ENCODE measurements at places on chromosomes 5 and 9. TPM values are rescaled to one million over a fixed set of nuclear protein-coding genes. Genes with fewer than 3 reads are reported as not detected.

DNA sequence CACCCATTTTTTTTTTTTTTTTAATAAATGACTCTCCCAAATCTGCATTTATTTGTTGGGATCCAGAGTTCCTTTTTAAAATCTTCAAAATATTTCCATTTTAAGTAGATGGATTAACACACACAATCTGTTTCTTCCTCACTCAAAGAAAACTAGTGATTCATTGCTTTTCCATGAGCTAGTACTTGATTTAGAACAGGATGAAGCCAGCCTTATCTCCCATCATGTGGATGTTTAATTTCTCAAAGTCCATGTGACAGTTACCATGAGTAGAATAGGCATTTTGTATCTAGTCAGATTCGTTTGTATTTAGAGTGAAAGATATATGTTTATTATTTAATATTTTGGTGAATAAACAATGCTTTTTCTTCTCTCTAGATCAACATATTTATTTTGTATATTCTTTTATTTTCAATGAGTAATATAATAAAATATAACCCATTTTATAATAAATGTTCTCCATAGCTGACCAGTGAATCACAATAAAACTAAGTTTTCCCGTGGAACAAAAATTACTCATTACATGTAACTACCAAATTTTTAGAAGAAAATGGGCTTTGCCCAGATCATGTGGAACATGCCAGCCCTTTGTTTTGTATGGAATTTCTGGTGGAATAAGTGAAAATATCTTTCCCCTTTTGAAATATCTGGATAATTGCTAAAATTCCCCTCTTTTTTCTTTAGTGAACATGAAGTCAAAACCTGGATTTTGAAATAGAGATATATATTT lies 54.9 kb upstream of the RPS23 start:
- DNase-seq, result no peak
- no peaks in the 10 kb centered on the region for H3K36me3 ChIP-seq
- no peak overlapping the region for H3K4me3 ChIP-seq
- H3K4me1 ChIP-seq, result no peaks in the 10 kb centered on the region
- peaks cover 3% of the 10 kb centered on the region for H3K27me3 ChIP-seq

GRCh38 chr5:125005266-125005665 lies 258.8 kb upstream of the ZNF608 start:
- H3K27ac ChIP-seq, result no peak overlapping the region
- no peak for DNase-seq
- no peaks in the 10 kb centered on the region for H3K27me3 ChIP-seq
- H3K4me1 ChIP-seq, result no peaks in the 10 kb centered on the region
- no peaks in the 10 kb centered on the region for H3K36me3 ChIP-seq

GRCh38 chr5:33230467-33231078 lies 210.2 kb upstream of the TARS1 start:
- peaks cover under 1% of the 10 kb centered on the region for H3K4me1 ChIP-seq
- H3K4me3 ChIP-seq, result no peak overlapping the region
- DNase-seq, result no peak
- no peak overlapping the region for H3K27ac ChIP-seq
- H3K27me3 ChIP-seq, result no peaks in the 10 kb centered on the region

DNA sequence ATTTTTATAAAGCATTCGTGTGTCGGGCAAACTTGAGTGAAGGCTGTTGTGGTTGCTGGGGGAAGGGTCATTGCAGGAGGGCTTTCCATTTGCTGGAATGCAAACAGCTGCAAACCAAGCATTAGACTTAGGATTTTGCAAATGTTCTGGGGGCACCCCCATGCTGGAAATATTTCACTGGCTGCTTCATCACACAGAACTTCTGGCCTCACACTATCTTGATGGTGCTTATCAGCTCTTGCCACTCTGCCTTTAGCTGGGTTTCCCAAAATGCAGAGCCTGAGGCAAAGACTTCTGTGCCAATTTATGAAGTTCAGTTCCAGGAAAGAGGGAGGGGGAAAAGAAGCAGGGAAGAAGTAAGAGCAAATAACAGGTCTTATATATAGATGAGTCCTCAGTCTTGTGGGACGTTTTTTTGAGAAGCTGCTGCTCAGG lies 8.6 kb upstream of the COL15A1 start:
- H3K4me1 ChIP-seq, result no peaks in the 10 kb centered on the region
- no peak overlapping the region for H3K27ac ChIP-seq
- H3K4me3 ChIP-seq, result no peak overlapping the region
- H3K36me3 ChIP-seq, result no peaks in the 10 kb centered on the region
- DNase-seq, result no peak

- no peak overlapping the region for H3K4me3 ChIP-seq
- H3K27me3 ChIP-seq, result no peaks in the 10 kb centered on the region
- no peaks in the 10 kb centered on the region for H3K36me3 ChIP-seq
- DNase-seq, result no peak
- no peak overlapping the region for H3K27ac ChIP-seq
Measured at GRCh38 chr5:168347368-168348083, 56.1 kb downstream of the WWC1 start.

DNA sequence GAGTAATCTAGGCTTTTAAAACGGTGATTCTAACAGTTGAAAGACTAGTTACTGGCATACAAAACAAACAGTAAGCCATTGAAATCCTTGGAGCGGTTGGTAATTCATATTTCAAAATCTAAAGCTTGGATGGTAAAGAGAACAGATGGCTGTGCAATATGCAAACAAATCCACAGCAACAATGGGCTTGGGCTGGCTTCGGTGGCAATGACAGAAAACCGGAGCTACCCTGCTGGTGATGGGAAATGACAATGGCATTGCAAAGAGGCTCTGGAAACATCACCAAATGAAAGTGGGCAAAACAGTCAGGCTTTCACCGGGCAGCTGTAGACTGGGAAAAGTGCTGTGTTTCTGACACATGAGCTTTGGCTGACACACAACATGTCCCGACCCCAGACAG lies 42.2 kb downstream of the MED27 start:
- H3K27me3 ChIP-seq, result no peaks in the 10 kb centered on the region
- H3K4me3 ChIP-seq, result no peak overlapping the region
- H3K27ac ChIP-seq, result no peak overlapping the region
- DNase-seq, result no peak
- no peaks in the 10 kb centered on the region for H3K36me3 ChIP-seq
- H3K4me1 ChIP-seq, result peaks cover 21% of the 10 kb centered on the region

DNA sequence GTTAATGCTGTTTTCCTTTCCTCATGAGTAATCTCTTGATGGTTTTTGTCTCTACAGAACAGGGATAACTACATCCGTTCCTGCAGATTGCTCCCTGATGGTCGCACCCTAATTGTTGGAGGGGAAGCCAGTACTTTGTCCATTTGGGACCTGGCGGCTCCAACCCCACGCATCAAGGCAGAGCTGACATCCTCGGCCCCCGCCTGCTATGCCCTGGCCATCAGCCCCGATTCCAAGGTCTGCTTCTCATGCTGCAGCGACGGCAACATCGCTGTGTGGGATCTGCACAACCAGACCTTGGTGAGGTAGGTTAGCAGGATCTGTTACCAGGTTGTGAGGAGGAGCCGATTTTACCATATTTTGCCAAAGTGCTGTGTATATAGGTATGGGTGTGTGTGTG lies 148.2 kb downstream of the TLE4 start:
- no peak for DNase-seq
- no peak overlapping the region for H3K4me3 ChIP-seq
- H3K36me3 ChIP-seq, result peaks cover 27% of the 10 kb centered on the region
- H3K4me1 ChIP-seq, result no peaks in the 10 kb centered on the region

The SLC22A4 gene
- total RNA-seq, result 2.0 TPM

The ROR2 gene
- total RNA-seq, result not detected

The VCAN gene
- not detected for total RNA-seq

Measured in activated naive CD4-positive, alpha-beta T cell treated with anti-CD3 and anti-CD28 coated beads for 36 hours (primary cell).